ENCODE measurements at places on chromosomes 16 and 17.
A peak's percentile ranks its signal among the peaks of the same experiment; 100 is the strongest.

GRCh38 chr17:70158591-70158990 is 10.7 kb upstream of the KCNJ2 start:
- no peak for DNase-seq

DNA sequence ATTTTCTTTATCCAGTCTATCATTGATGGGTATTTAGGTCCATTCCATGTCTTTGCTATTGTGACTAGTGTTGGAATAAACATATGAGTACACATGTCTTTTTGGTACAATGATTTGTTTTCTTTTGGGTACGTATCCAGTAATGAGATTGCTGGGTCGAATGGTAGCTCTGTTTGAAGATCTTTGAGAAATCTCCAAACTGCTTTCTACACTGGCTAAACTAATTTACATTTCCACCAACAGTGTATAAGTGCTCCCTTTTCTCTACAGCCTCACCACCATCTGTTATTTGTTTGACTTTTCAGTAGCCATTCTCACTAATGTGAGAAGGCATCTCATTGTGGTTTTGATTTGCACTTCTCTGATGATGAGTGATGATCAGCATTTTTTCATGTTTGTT is 103.7 kb downstream of the GOSR1 start:
- DNase-seq = no peak

GRCh38 chr17:77356109-77356689 is 215.4 kb downstream of the SEC14L1 start:
- DNase-seq = no peak

DNA sequence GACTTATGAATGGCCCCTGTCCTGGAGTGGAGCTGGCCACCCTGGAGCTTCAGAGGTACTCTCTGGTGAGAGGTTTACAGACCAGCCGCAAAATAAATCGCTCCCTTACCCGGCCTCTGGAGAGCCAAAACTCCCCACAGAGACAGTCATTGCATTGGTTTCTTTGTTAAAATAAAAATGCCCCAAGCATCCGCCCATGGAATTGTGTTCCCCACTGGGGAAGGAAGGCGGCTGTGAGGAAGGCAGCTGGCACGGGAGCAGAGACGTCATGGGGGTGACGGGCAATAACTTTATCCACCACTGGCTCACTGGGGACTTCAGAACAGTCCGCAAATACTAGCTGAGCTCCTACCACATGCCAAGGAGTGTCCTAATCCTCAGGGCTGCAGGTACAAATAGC is 266.2 kb upstream of the FOXF1 start:
- DNase-seq = no peak

- no peak for DNase-seq
Observed at GRCh38 chr17:58432806-58433573, 15.7 kb upstream of the RNF43 start.

DNA sequence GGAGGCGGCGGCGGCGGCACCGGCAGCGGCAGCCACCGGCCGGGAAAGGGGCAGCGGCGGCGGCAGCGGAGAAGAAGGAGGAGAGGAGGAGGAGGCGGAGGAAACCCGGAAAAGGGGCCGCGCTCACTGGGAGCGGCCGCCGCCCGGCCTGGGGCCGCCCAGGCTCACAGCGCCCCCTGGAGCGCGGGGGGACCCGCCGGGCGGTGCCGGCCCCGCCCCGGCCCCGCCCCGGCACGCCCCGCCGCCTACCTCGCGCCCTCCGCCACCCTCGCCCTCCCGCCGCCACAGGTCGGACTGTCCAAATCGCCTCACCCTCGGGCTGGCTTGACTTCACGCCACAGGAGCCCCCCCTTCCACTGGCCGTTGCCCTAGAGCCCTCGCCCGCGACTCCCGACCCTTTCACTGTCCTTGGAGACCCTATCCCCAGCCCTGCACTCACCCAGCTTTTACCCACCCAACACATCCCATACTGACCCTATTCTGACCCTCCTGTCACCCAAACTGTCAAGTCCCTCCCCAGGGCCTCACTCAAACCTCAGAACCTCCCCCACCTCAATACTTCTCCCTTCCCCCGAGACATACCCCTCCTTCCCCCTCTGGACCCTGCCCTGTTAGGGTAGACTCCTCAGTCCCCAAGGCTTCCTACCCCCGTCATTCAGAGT is at the start of gene CSNK2A2:
CSNK2A2 (minus strand) TSS at position 85 of the 662 bp plus-strand sequence. CDS start 370 bp downstream, outside the sequence.
- peak; percentile 58 for DNase-seq

- no peak for DNase-seq
Observed at GRCh38 chr17:35664685-35665084, 66.8 kb upstream of the RASL10B start.

- no peak for DNase-seq
Observed at GRCh38 chr16:51159296-51159695, 8.2 kb upstream of the SALL1 start.

DNA sequence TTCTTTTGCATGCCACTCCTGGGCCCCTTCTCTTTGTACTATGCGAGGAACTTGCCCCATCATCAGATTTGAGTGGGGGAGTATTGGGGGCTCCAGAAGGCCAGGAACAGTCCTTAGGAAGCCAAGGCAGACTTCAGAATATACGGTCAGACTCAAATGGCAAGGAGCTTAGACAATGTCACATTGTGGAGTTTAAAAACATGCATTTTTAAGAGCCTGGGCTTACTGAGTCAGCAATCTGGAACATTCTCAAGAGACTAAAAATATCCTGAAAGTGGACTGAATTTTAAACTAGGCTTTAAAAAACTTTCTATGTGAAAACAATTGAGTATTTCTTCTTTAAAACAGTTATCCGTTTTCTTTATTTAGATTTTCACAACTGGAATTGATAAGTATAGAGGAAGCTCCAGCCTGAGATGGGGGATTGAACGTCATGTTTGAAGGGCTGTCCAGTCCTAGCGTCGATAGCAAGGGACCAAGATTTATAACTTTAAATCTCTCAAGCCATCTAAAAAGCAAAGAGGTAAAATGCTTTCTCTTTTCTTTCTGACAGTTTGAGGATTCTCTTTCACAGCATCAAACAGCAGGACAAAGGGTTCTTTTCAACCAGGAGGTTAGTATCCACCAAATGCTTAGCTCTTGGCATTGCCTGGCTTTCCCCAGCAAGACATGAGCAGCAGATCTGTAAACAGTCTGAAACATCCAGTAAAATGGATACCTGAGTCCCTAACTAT is 45.8 kb upstream of the CDRT4 start:
- DNase-seq = no peak

DNA sequence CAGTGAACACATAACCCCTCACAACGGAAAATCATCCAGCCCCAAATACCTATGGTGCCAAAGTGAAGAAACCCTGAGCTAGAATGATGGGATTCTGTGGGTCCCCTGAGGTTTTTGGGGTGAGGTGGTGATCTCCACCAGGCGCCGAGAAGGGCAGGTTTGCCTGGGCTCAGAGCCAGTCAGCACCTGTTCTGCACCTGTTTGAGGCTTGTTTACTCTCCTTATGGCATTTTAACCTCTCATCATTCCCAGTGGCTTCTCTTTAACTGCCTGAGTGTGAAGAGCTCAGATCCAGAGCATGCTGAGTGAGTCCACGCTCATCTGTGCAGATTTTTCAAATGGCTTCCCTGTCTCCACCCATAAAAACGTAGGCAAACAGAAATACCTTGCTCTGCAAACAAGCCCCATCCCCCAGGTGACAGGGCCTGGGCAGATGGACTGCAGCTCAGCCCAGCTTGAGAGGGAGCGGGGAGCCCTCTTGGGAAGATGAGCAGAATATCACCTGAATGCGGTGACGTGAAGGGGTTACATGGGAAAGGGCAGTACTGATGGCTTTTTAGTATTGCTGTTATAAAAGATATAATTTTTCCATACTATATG is 40.1 kb upstream of the CLEC19A start:
- no peak for DNase-seq

DNA sequence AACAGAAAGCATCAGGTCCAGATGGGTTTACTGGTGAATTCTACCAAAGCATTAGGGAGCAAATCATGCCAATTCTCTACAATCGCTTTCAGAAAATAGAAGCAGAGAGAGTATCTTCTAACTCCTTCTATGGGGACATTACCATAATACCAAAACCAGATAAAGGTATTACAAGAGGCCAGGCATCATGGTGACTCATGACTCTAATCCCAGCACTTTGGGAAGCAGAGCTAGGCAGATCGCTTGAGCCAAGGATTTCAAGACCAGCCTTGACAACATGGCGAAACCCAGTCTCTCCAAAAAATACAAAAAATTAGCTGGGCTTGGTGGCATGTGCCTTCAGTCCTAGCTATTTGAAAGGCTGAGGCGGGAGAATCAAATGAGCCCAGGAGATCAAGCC is 23.0 kb downstream of the HBQ1 start:
- DNase-seq = no peak

DNA sequence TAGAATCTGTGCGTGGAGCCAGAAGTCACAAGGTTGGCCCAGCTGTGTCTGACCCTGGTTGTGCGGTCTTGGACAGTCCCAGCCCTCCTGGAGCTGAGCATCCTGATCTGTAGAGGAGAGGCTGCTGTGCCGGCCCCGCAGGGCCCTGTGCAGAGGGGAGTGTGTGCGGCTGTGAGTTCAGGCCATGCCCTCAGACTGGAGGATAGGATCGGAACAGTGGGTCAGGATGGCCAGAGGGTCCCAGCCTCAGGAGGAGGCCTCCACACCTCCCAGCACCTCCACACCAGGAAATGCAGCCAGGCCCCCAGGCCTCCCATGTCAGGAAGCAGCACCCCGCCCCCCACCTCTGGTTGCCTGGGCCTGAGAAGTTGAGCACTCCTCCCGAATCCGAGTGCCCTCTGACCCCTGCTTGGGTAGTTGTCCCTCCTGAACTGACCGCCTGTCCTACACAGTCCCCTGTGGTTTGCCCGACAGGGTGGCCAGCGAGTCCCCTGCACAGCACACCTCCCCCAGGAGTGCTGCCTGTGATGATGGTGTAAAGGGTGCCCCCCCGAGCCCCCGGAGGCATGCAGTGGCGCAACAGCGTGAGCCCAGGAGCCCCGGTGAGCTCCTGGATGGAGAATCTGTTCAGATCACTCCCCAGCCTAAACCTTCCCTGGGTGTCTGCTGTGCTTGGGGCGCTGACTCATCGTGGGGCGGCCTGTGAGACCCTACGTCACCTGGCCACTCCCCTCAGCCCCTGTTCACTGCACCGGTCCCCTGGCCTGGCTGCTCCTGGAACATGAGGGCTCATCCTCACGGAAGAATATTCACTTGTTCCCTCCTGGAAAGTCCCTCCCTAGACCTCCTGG is 285.2 kb downstream of the SEC14L1 start:
- DNase-seq = peak; percentile 68

GRCh38 chr17:21173543-21173942 is 40.4 kb downstream of the TMEM11 start:
- no peak for DNase-seq

- no peak for DNase-seq
Observed at GRCh38 chr17:28610376-28610775, 3.6 kb downstream of the RSKR start.

DNA sequence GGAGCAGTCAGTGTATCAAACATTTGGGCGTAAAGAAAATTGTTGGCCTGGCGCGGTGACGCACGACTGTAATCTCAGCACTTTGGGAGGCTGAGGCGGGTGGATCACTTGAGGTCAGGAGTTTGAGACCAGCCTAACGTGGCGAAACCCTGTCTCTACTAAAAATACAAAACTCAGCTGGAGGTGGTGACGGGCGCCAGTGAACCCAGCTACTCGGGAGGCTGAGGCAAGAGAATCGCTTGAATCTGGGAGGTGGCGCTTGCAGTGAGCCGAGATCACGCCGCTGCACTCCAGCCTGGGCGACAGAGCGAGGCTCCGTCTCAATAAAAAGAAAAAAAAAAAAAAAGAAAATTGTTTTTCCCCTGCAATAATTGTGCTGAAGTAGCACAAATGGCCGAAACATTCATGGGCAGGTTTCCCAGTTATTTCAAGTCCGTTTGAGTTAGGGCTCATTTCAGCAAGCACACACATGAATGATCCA is 1.4 kb downstream of the GCSH start:
- no peak for DNase-seq

DNA sequence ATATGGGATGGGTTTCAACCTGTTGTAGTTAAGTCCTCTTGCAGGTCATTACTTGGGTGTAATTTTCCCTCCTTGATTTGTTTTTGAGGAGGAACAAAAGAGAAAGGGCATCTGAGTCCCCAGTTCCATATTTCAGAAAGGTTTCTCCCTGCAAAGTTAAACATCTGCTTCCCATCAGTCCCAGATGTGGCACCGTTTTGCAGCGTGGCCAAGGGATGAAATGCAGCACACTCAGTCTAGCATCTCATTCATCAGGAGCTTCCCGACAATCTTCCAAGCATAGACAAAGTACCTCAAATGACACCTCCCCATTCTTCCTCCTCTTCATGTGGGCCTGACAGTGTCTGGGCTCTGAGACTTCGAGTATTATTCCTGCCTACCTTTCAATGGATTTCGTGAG is 363.7 kb upstream of the SOX9 start:
- DNase-seq = no peak

- DNase-seq = no peak
Observed at GRCh38 chr17:15109608-15110007, 155.5 kb downstream of the PMP22 start.

- DNase-seq = no peak
Observed at GRCh38 chr16:88365244-88365865, 17.4 kb upstream of the ZNF469 start.
